ENCODE measurements at places on chromosomes 2 and 18.

DNA sequence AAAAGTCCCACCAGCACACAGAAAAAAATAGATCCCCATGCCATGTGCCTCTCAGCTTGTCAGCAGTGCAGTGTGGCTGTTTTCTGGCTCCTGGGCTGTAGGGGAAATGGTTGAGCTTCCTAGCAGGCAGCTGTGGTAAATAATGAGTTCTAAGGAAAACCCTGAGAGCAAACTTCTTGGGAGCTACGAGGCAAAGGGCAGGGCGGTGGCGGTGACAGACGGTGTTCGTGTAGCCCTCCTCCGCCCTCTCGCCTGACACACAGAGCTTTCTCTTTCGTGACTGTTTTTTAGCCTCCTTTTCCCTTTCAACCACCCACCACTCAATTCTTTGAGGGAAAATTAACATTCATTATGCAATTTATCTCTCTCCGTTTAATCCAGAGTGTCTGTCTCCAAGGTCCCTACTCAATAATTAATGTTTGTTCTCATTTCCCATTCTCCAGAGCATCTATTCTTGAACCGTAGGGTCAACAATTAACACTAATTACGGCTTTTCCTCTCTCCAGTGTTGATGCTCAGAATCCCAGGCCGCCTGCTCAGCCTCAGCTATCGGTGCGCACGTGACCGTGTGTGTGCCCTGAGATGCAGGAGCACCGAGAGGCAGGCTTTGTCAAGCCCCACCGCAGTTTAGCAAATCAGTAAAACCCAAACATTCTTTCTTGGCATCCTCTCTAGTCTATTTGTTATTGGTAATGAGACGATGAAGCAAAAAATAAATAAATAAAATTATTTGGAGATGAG lies 50.1 kb downstream of the KIAA2012 start:
- DNase-seq: no peak

DNA sequence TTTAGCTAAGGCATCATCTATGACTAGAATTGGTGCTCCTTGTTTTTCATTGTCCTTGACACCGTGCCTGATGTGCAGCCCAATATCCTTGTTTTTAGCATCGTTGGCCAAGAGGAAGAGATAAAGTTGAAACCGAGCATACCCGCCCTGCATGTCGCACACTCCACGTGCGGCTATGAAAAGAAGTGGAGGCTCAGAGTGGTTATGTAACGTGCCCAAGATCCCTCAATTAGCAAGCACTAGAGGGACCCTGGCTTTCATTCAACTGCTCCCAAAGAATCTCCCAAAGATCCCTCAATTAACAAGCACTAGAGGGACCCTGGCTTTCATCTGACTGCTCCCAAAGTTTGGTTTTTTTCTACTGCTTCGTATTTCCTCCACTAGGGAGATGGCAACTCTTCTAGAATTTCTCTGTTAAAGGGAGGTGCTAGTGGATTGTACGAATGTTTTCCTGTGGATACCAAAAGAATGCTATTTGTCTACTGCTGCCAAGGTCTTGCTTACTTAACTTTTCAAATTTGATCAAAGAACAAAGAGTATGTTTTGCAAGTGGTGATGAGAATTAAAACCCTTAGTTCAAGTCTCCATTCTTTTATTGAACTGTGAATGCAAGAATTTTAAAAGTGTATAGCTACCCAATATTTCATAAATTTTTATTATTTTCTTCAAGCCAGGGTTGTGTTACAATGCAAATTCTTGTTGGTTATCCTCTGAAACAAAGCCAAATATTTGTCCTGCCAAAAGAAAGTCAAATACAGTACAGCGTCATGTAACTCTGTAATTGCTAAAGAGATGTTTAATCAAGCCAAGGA lies 92.1 kb downstream of the AOX1 start:
- no peak for DNase-seq

GRCh38 chr2:98127229-98127989 lies 40.4 kb downstream of the VWA3B start:
- no peak for DNase-seq

GRCh38 chr2:239834143-239834542 lies 191.0 kb downstream of the NDUFA10 start:
- DNase-seq: no peak

GRCh38 chr18:11183637-11184036 lies 34.3 kb upstream of the PIEZO2 start:
- DNase-seq: no peak

DNA sequence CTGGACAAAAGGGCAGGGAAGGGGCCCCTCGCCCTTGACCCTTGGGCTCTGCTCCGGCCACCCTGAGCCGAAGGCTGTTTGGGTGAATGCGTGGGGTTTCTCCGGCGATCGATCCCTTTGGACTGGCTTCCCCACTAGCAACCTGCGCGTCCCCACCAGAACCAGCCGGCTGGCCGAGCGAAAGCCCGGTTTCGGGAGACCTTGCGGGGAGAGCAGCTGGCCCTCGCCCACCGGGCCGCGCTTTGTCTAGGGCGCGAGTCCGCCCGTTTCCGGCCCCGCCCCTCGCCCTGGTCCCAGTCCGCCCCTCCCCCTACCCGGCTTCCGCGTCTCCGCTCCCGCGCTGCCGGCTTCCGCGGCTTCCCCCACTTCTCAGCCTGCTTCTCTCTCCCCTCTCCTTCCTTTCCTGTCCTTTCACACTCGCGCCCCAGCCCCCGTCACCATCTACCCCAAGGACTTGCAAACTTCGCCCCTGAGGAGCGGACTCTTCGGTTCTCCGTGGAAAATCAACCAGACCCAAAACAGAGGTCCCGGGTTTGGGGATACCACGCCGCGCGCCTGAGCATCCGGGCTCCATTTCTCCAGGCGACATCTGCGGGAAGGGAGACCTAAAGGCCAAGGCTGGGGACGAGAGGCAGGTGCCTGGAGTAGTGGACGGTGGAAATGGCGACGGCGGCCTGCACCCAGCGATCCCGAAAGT lies 48.0 kb upstream of the ATP6V1B1 start:
- DNase-seq: no peak

All from CD4-positive, alpha-beta T cell treated with Interleukin-15 for 1 hour (primary cell).